ENCODE measurements at places on chromosomes 7 and 10.

DNA sequence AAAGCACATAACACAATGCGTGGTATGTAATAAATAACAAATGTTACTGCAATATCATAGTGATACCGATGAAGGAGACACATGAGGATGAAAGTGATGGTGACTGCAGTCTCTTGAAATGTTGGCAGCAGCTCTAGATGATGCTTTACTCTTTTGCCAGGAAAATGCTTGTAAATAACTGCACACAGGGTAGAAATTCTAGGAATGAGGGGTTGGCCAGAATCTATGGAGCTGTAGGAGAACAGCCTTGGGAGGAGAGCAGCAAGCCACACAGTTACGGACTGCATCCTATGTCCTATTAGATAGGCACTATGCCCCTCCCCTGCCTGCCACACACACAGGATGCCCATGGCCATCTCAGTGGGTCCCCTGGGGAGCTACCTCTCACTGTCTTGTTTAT, 97.6 kb upstream of the GSDME start:
- DNase-seq: no peak

DNA sequence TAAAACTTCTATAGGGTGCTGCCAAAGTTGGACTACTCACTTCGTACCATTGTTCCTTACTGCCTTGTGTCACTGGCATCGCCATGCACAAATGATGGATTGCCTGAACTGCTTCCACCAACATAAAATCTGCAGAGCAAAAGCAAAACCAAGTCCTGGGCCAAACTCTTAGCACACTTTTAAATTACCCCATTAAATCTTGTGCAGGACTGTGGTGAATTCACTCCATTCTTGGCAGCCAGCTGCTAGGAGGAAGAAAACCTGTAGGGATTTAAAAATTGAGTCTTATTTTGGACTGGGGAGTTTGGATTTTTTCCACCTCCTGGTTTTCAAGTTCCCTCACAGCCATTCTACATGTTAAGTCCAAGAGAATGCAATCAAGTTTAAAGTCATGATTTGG, 646.9 kb downstream of the SORCS3 start:
- no peak for DNase-seq

GRCh38 chr7:3318874-3319273, 17.8 kb downstream of the SDK1 start:
- DNase-seq: no peak

DNA sequence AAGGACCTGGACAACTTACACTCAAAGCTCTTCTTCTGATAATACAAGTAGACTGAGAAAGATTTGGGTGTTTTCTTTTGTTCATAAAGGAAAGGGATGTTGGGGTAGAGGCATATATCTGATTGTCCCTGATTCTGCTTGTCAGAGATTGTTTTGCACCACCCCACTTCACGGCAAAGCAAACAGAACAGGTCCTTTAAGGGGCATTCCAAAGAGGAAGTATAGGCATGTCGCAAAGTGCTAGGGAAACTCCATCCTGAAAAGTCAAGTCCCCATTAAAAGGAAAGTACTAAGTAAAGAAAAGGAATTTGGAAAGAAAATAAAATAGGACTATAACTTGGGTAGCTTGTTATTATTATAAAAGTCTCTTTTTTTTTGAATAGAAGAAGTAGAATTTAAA, 233.0 kb downstream of the DNAJB9 start:
- DNase-seq: no peak

DNA sequence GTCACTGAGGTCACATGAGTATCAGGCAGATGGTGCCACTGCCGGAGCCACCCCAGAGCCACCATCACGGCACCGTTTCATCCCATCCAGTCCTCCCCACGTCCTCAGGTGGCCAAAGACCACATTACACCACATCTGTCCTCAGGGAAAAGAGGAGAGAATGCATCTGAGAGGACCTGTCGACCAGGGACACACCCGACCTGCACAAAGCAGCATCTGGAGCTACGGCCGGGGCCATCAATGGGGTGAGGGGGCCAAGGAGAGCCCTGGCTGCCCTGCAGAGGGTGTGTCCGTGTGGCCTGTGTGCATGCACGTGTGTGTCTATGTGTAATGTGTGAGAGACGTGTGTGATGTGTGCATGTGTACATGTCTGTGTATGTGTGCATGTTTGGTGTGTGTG, 480.6 kb downstream of the DNAJB6 start:
- DNase-seq: no peak

DNA sequence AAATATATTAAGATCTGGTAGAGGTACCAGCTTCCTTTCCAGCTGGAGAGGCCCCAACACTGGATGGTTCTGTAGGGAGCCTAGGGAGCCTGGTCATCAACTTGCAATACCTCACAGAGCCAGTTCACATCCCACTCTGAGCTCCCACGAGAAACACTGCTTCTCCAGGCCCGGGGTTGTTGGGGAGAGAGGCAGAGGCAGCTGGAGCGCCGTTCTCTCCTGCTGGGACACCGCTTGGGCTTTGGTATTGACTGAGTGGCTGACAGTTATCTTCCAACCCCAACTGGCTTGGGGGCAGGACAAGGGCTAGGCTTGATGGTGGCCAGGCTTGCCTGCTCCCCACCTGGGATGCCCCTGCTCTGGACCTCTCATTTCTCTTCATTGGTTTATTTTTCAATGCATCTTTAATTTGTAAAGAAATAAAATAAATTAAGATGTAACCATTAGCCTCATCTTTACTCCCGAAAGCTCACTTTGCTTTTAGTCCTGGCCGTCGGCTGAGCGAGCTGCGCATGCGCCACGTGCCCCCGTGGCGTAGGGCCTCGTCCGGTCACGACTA, 10.0 kb upstream of the CHCHD1 start:
- peak; percentile 42 for DNase-seq

DNA sequence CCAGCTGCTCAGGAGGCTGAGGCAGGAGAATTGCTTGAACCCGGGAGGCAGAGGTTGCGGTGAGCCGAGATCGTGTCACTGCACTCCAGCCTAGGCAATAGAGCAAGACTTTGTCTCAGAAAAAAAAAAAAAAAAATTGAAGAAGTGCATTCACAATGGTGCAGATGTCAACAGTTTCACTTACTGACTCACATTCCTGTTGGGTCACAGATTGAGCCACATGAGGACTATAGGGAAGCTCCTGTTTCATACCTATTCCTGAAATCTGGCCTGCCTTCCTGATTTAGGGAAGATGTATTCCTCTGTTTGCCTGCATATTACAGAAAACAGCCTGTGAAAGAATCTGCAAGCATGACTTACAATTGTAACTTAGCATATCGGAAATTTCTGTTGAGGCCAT, 78.2 kb downstream of the AKR1C4 start:
- no peak for DNase-seq

GRCh38 chr10:5828725-5829124, 15.5 kb upstream of the GDI2 start:
- no peak for DNase-seq

DNA sequence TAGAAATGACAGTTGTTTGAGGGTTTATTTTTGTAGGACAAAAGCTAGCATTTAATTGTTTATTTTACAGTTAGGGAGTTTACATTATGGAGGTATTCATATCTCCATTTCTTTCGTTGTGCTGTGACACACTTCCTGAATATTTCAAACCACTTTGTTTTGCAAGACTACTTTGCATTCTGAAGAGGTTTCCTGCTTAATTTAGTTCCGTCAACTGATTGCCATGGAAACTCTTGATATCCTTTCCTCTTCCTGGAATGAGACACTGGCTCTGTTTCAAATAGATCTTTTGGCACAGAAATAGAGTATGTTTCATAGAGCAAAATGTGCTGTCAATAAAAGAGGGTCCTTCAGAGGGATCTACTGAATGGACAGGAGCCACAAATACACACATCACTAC, 159.5 kb upstream of the AGR3 start:
- no peak for DNase-seq

GRCh38 chr7:36515847-36516246, 126.2 kb downstream of the ANLN start:
- DNase-seq: no peak

- peak; percentile 75 for DNase-seq
Measured at GRCh38 chr10:110354322-110354766, 49.6 kb upstream of the SMNDC1 start.

DNA sequence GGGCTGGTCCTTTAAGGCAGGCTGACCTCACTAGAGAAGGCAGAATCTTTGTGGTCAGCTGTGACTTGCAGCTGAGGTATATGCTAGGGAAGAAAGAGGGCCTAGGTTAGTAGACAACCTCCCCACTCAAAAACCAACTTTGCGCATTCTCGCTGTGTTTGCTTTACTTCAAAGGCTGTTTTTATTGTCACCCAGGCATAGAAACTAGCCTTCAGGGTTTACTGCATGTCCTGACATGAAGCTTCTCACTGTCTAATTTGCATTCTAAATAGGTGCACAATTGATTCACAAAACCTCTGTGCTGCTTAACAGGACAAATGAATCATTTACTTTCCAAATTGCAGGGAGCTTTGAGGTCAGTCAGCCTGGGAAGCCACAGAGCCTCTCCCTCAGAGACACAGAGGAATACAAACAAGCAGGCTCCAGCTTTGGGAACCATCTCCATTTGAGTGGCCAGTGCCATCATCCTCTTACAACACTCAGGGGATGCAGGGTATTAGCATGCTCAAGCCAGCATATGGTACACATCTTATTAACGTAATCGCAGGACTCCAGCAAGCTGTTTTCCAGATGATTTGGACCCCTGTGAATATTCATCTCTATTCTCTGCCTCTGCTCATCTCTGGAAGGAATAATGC, 596.4 kb upstream of the GHITM start:
- no peak for DNase-seq

Data from K562 (cell line).